Right kidney (tissue), 9 donors: ENCODE measurements at places on chromosomes 4 and X.

DNA sequence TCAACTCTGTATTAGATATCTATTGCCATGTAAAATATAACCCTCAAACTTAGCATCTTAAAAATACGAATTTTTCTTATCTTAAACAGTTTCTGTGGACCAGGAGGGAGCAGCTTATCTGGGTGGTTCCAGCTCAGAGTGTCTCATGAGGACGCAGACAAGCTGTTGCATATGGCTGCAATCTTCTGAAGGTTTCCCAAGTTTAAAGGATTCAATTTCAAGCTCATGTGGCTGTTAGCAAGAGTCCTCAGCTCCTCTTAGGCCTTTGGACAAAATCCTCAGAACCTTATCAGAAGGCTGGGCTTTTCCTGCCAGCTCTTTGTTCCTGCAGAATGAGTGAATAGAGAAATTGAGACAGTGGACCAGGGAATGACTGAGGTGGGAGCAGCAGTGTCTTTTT lies 2.8 kb upstream of the CTSO start:
- DNase-seq, result no peak

GRCh38 chrX:88072339-88073030 lies 554.9 kb downstream of the KLHL4 start:
- DNase-seq, result no peak

DNA sequence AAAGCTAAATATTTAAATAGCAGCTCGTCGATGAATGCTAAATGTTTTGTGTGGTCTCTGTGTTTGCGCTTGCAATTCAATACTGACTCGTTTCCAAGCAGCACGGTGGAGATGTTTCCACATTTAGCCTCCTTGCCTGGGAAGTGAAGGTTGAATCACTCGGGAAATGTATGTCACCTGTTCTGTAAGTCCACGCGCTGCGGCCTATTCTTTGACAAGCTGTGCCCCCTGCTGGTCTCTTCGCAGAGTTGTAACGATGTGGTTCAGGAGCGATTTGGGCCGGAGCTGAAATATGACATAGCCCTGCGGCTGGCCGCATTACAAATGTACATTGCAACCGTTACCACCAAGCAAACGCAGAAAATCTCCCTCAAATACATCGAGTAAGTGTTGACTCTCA lies 89.6 kb upstream of the PRPS2 start:
- peak; percentile 10 for DNase-seq

DNA sequence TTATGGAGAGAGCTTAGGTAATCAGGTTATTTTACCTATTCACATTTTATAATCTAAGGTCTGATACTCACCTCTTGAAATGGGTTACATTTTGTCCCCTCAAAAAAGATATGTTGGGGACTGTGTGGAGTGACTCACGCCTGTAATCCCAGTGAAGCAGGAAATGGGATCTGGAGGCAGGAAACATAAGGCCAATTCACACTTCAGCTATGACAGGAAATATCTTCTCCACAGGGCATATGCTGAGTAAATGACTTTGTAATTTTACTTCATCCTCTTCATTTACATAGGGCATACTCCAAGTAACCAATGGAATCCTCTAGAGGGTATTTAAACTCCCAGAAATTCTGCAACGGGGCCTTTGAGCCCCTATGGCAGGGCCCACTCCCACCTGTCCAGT lies 54.8 kb upstream of the ZMAT1 start:
- DNase-seq, result no peak

DNA sequence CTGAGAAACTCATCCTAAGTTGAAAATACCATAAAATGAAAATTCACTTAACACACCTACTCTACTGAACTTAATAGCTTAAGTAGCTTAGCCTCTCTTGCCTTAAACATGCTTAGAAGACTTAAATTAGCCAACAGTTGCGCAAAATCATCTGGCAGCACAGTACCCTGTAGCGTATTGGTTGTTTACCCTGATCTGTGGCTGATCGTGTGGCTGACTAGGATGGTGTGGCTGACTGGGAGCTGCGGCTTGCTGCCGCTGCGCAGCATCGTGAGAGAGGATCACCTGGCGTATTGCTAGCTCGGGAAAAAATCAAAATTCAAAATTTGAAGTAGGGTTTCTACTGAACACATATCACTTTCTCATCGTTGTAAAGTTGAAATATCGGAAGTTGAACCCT lies 6.3 kb downstream of the RUFY3 start:
- DNase-seq, result no peak

DNA sequence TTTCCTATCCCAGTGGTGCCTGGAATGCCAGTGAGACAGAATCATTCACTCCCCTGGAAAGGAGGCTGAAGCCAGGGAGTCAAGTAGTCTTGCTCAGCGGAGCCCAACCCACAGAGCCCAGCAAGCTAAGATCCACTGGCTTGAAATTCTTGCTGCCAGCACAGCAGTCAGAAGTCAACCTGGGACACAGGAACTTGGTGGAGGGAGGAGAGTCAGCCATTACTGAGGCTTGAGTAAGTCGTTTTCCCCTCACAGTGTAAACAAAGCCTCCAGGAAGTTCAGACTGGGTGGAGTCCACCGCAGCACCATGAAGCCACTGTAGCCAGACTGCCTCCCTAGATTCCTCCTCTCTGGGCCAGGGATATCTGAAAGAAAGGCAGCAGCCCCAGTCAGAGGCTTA lies 283.2 kb upstream of the CPEB2 start:
- no peak for DNase-seq

DNA sequence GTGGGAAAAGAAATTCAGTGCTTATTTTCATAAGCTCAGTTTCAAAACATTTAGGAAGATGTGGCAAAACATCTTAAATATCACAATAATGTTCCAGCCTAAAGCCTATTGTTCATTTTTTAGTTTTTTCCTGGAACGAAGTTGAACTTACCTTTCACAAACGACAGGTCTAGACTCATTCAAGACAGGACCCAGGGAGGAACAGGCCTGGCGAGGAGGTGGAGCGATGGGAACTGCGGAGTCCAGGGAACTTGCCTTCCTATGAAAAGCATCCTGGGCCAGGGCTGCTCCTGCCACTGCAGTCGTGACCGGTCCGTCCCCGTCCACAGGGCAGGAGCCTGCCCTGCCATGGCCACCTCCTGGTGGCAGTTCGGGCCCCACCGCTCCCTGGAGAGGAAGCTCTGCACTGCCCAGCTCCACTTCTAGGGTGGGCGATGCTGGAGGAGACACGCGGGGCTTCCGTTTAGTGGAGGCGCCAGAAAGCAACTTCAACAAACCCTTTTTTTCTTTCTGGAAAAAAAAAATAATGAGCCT lies 96.7 kb upstream of the CBR4 start:
- DNase-seq, result no peak

- DNase-seq, result no peak
These were observed 13.4 kb downstream of the CCDC158 start for GRCh38 chr4:76407440-76408119.

DNA sequence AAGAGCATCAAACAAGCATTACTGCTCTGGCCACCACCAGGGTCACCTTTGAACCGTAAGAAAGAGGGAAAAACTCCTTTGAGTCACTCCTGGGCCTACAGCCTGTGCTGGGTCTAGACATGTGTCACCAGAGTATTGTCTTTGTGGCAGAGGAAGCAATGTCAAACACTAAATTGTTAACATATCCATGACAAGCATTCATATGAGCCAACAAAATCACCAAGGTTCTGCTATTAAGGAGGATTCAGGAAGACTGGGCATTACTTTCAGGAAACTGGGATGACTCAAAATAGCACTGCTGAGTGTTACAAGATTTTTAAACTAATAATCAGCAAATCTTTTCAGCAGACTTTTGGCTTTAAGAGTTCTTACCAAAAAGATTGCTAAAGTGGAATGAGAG lies 28.1 kb downstream of the LGI2 start:
- no peak for DNase-seq

DNA sequence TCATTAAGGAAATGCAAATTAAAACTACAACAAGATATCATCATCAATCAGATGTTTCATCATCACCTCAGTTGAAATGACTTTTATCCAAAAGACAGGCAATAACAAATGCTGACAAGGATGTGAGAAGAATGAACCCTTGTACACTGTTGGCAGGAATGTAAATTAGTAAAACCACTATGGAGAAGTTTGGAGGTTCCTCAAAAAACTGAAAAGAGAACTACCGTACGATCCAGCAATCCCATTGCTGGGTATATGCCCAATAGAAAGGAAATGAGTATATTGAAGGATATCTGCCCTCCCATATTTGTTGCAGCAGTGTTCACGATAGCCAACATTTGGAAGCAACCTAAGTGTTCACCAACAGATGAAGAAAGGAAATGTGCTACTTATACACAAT lies 50.6 kb upstream of the STARD8 start:
- DNase-seq, result no peak

GRCh38 chr4:184096561-184097240 lies 121.0 kb downstream of the ENPP6 start:
- DNase-seq, result no peak

DNA sequence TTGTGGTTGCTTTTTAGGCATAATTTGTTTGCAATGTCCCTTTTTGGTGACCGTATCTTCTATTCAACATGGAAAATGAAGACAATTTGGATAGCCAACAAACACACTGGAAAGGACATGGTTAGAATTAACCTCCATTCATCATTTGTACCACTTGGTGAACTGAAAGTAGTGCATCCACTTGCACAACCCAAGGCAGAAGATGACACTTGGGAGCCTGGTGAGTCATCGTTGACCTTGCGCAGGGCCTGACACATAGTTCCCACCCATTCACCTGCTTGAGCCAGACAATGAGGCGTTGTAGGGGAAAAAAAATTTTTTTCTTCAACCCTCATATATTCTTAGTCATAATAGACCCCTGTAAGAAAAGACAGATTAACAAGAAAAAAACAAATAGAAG lies 32.4 kb downstream of the EGF start:
- no peak for DNase-seq

DNA sequence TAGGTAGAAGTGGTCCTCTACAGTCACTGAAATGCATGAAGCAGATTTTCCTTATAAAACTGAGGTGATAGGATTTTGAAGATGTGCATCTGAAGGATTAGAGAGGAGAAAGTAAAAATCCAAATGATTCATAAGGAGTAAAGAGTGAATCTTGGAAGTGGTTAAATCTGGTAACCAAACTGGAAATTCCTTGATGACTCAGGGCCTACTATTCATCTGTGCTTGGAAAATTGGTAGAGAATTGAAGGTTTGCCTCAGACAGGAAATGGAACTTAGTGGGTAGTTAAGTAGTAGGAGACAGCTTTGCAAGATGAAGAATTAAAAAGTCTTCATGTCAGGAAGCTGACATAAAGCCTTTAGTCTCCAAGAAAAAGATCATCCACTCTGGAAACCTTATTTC lies 368.9 kb upstream of the CTSO start:
- DNase-seq, result no peak

DNA sequence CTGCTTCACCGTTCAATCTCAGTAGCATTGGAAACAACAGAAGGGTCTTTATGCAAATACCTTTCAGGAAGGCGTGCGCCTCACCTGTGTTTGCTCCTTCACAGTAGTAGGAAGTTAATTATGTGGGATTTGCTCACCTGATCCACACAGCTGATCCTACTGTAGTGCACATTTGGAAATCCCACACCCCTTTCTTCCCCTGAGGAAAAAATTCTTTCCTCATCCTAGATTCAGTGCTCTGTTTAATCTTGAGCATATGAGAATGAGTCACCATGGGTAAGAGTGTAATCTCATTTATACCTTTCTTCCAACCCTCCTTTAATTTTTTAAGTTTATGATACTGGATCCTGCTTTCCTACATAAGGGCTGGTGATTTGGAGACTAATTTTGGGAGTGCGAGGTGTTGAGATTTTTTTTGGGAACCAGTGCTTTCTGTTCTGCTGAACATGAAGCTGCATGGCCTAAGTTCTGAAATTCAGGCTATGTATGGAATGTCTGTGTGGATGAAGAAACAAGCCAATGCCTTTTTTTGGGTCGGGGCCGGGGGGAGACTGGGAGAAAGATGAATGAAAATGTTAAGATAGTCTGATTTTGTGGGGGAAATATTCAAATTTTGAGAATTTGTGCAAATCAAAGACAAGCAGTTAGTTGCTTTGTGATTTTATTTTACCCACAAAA lies 19.0 kb downstream of the GAB1 start:
- DNase-seq, result no peak

- DNase-seq, result peak; percentile 28
These were observed 4.5 kb upstream of the CXCR3 start for GRCh38 chrX:71622576-71623450.

GRCh38 chr4:148770848-148771247 lies 328.6 kb upstream of the NR3C2 start:
- DNase-seq, result no peak

DNA sequence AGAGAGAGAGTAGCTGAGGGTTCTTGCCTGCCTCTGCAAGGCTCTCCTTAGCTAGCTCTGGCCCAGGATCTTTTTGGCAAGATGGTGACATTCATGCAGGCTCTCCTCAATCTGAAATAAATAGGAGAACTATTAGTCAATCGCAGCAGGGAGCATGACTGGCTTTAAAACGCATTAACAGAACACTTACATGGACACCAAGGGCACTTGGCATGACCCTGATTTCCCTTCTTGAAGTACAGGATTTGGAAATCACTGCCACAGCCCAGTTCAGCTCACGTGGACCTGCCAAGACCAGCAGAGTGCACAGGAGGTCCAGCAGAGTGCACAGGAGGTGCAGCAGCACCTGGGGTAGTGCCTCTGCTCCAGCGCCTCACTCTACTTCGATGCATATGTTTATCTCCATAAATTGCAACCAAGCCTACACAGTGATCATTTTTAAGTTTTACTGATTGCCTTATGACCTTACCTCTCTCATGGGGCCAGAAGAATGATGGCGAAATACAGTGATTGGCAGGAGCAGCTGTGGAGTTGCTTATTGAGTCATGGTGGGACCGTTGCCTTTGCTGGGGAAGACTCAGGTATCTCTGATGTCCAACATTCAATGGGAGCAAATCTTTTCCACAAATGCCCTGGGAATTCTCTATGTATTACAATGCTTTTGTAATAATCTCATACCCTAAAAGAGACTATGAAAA lies 122.4 kb downstream of the SYNPO2 start:
- no peak for DNase-seq

DNA sequence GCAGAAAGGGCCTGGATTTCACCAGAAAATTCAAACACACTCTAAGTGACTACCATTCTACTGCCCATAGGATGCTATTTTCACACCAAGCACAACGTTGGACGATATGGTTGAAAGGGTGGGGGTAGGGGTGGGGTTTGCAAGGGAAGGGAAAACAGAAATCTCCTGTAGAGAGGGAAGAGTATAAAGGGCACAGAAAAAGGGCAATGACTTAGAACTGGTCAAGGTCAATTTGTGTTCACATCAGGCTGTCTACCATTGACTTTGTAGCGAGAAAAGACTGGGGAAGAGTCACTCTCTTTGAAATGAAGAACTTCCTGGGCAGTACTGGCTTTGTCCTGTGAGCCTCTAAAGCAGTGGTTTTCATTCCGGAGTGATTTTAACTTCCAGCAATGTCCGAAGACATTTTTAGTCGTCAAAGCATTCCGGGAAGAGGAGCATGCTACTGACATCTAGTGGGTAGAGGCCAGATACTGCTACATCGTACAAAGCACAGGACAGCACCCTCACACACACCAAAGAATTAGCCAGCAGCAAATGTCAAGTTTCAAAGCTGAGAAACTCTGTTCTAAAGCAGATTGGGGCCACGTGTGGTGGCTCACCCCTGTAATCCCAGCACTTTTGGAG lies 48.4 kb upstream of the SLC7A3 start:
- peak; percentile 6 for DNase-seq

- DNase-seq, result peak; percentile 22
These were observed 163.1 kb upstream of the FAT1 start for GRCh38 chr4:186886759-186887158.
